ENCODE measurements at places on chromosomes 4 and X.
A peak's percentile ranks its signal among the peaks of the same experiment; 100 is the strongest.

- H3K36me3 ChIP-seq = no peaks in the 10 kb centered on the region
- no peak overlapping the region for H3K27ac ChIP-seq
- DNase-seq = no peak
- no peak overlapping the region for H3K4me3 ChIP-seq
- no peaks in the 10 kb centered on the region for H3K27me3 ChIP-seq
Measured at GRCh38 chr4:14627038-14627437, 375.2 kb upstream of the CPEB2 start.

DNA sequence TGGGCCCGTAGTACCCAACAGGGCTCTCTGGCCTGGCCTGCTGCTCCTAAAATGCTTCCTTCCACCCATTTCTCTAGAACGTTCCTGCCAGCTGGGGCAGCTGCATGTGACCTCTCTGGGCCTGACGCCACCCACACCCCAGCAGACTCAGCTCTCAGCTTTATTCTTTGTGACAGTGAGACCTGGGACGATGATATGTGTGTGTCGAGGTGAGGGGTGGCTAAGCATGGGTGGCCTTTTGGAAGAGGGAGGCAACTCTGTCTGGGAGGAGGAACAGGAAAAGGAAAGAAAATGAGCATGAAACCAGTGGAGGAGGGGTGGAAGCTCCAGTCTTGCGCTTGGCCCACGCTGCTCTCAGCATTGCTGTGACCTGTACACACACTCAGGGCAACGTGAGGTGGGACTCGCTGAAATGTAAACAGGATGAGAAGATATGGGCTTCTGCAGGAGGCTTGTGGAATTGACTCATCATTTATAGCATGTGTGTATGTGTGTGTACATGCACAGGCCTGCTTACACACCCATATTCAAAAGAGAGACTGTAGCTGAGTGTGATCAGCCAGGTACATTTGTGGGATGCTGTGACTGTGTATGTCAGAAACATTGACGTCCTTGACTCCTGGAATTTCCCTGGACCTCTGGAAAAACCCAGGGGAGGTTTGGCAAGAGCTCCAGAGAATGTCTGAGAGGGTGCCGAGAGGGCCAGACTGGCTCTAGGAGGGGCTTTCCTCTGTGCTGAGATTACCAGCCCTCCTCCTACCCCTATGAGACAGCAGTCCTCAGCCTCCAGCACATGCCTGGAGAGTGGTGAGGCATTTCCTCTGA lies 137.9 kb downstream of the PJA1 start:
- DNase-seq = no peak
- H3K36me3 ChIP-seq = no peaks in the 10 kb centered on the region
- no peak overlapping the region for H3K27ac ChIP-seq
- no peak overlapping the region for H3K4me3 ChIP-seq

DNA sequence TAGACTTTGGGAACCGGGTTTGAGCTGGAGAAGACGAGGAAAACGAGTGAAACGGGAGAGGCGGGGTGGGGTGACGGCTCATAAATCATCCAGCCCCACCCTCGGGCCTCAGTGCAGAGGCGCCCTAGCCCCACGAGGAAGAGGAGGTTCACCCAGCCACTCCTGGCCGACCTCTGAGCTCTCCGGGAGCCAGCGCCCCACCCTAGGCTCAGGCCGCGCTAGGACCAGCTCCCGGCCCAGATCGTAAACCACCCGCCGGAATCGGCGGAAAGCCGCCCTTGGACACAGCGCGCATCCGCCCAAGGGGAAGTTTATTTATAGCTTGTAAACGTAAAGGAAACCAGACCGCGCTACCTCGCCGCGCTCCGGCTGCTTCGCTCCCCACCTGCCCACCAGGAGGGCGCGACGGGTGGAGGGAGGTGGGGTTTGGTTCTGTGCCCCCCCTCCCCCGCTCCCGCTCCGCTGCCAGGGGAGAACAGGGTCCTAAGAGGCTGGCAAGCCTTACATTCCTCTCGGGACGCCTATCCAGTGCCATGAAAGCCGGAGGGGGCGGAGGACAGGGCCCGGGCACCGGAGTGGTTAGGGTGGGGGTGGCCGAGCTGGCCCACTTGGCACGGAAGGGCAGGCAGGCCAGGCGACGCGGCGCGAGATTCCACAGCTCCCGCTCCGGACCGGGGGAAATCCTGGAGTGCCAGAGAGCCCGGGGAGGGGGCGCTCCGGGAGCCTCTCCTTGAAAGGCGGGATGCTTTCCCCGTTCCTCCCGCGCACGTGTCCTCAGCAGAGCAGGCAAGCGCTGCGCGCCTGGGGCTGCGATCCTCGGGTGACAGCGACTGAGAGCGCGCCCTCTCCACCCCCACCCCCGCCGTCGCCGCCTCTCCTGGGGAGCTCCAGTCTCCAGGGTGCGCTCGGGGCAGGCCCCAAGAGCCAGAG lies 84.2 kb downstream of the BCOR start:
- H3K4me1 ChIP-seq = peaks cover 18% of the 10 kb centered on the region
- peaks cover 2% of the 10 kb centered on the region for H3K36me3 ChIP-seq
- H3K4me3 ChIP-seq = peak overlapping the region; percentile 73
- peak; percentile 41 for DNase-seq

DNA sequence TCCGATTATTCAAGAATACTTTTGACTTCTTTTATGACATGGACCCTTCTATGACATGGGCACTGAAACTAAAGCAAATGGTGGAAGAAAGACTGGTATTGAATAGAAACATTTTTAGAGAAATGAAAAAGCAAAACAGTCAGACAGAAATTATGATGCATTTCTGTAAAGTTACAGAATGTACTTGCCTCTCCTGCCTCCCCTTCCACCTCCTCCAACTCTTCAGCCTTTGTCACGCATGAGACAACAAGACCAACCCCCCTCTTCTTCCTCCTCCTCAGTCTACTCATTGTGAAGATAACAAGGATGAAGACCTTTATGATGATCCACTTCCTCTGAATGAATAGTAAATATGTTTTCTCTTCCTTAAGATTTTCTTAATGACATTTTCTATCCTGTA lies 46.3 kb upstream of the HUWE1 start:
- H3K36me3 ChIP-seq = peaks cover 20% of the 10 kb centered on the region
- no peak for DNase-seq
- peak overlapping the region; percentile 90 for H3K27ac ChIP-seq

DNA sequence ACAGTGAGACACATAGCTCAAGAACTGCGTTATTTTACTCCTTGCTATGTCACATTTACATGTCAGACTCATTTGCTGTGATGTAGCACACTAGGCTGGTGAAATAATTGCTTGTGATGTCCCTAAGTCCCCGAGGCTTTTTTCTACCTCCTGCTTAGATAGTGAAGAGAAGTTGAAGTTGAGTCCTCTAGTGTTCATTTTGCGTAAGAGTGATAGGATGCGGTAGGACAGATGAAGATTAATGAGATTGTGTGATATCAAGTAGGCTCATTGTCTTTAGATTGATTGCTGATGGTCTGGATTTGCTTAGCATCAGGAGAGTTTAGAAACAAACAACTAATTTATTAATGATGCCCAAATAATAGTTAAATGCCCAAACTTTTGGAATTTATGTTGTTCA lies 173.6 kb upstream of the NUDT6 start:
- no peak overlapping the region for H3K27ac ChIP-seq
- no peak overlapping the region for H3K4me3 ChIP-seq
- no peak for DNase-seq
- no peaks in the 10 kb centered on the region for H3K4me1 ChIP-seq
- H3K36me3 ChIP-seq = peaks cover 4% of the 10 kb centered on the region

DNA sequence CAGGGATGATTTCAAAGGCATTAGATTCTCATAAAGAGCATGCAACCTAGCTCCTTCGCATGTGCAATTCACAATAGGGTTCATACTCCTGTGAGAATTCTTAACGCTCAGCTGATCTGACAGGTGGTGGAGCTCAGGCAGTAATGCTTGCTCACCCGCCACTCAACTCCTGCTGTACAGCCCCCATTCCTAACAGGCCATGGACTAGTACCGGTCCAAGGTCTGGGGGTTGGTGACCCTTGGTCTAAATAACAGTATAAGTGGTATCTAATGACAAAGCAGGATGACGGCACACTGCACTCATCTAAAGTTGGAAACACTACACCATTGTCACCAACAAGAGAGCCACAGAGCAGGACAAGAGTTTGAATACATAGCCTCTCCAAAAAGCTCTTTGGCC lies 28.5 kb downstream of the ADGRA3 start:
- H3K27me3 ChIP-seq = no peaks in the 10 kb centered on the region
- DNase-seq = no peak
- peaks cover 32% of the 10 kb centered on the region for H3K4me1 ChIP-seq
- H3K36me3 ChIP-seq = peaks cover 9% of the 10 kb centered on the region
- no peak overlapping the region for H3K27ac ChIP-seq
- no peak overlapping the region for H3K4me3 ChIP-seq

GRCh38 chrX:140744085-140744484 lies 34.5 kb downstream of the LINC00632 start:
- no peaks in the 10 kb centered on the region for H3K36me3 ChIP-seq
- H3K27ac ChIP-seq = no peak overlapping the region
- no peak for DNase-seq
